Heart right ventricle (tissue), 16 donors: ENCODE measurements at places on chromosomes 5 and 9. TPM values are rescaled to one million over a fixed set of nuclear protein-coding genes. Genes with fewer than 3 reads are reported as not detected.

DNA sequence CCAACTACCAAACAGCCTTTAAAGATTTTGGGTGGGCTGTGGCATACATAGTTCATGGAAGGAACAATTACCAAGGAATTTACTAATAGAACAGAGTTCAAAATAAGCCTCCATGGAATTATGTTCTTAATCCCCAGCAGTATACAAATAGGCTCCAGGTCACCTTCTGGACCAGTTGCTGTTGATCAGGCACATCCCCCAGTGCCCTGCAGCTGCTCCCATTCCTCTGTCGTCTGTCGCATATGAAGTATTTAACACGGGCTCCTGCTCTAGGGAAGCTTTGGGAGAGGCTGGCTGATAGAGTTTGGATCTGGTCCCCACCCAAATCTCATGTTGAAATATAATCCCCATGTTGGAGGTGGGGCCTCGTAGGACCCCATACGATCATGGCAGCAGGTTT is 17.8 kb downstream of the SHC3 start:
- H3K36me3 ChIP-seq, result no peaks in the 10 kb centered on the region
- H3K27ac ChIP-seq, result no peak overlapping the region
- no peak overlapping the region for H3K4me3 ChIP-seq
- H3K4me1 ChIP-seq, result no peaks in the 10 kb centered on the region
- no peak for DNase-seq

- H3K27me3 ChIP-seq, result no peaks in the 10 kb centered on the region
- no peaks in the 10 kb centered on the region for H3K36me3 ChIP-seq
- DNase-seq, result no peak
- no peaks in the 10 kb centered on the region for H3K4me1 ChIP-seq
- no peak overlapping the region for H3K4me3 ChIP-seq
These were observed 636.1 kb downstream of the PSAT1 start for GRCh38 chr9:78932849-78933627.

DNA sequence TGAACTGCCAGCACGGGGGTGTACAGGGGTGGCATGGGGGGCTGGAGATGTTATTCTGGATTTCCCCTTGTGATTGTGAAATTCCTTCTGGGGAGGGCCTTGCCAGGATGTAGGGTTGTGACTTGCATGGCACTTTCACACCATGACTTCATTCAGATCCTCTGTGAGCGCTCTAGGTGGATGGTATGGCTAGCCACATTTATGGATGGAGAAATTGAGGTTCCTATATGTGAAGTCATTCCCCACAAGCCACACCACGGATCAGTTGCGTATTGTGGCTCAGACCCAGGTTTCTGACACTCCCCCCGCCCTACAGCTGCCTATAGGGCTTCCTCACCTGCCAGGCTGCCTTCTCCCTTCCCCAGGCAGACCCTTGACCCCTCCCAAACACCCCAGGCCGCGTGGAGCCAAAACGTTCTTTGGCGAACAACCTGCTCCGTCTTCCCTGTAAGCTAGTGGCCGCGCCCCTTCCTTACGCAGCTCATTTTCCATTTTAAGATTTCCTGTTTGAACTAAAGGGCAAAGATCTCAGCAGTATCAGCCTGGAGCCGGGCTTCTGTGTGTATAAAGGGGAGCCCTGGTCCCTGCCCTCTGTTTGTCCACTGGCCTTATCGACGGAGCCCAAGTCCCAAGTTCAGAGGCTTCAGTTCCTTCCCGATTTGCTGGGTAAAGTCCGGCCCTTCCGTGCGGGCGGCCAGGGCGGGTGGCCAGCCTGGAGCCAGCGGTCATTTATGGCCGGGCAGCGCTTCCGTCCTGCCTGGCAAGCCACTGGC is 97.8 kb upstream of the KLF4 start:
- H3K4me3 ChIP-seq, result peak overlapping the region; percentile 18
- H3K4me1 ChIP-seq, result peaks cover 8% of the 10 kb centered on the region
- peak overlapping the region; percentile 75 for H3K27ac ChIP-seq
- no peaks in the 10 kb centered on the region for H3K36me3 ChIP-seq
- DNase-seq, result peak; percentile 82

GRCh38 chr5:63697811-63698210 is 264.4 kb downstream of the HTR1A start:
- no peaks in the 10 kb centered on the region for H3K36me3 ChIP-seq
- H3K4me3 ChIP-seq, result no peak overlapping the region
- DNase-seq, result no peak
- H3K27me3 ChIP-seq, result no peaks in the 10 kb centered on the region
- no peaks in the 10 kb centered on the region for H3K4me1 ChIP-seq
- H3K27ac ChIP-seq, result no peak overlapping the region

GRCh38 chr5:72378639-72379289 is 58.6 kb downstream of the PTCD2 start:
- H3K27me3 ChIP-seq, result no peaks in the 10 kb centered on the region
- no peak overlapping the region for H3K4me3 ChIP-seq
- peak overlapping the region; percentile 38 for H3K27ac ChIP-seq
- H3K36me3 ChIP-seq, result no peaks in the 10 kb centered on the region
- DNase-seq, result no peak

DNA sequence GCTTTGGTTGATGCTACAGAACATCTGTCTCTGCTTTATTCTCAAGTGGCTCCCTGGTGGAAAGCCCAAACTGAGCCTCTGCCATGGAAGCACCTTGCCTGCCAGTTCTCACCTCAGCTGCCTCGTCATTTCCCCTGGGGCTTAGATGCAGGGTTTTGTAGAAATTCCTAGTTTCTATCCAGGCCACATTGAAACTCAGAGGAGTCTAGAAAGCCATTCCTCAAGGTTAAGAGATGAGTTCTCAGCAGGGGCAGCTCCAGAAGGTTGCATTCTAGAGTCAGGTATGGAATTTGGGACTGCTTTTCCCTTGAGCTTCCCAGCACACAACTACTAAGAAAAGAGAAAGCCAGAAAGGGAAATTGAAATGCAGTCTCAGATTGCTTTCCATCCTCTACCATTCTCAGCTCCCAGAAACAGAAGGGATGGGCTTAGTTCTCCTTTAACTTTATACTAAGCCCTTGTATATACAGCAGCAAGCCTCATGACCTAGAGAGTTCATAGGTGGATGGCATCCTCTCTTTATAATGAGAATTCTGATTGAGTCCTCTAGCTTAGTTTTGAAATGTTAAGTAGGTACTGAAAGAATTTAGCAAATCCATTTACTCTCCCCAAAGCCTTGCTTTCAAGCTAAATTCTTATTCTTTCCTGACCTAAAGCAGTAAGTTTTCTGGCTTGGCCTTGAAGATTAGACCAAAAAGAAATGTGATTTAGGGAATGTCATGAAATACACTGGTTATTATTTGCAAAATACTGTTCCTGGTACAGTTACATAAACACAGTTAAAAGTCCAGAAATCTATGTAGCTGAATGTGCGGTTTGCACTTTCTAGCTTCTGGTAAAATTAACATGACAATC is 66.0 kb upstream of the MEF2C start:
- no peaks in the 10 kb centered on the region for H3K36me3 ChIP-seq
- peaks cover 16% of the 10 kb centered on the region for H3K4me1 ChIP-seq
- H3K27me3 ChIP-seq, result no peaks in the 10 kb centered on the region
- H3K27ac ChIP-seq, result no peak overlapping the region
- H3K4me3 ChIP-seq, result no peak overlapping the region

DNA sequence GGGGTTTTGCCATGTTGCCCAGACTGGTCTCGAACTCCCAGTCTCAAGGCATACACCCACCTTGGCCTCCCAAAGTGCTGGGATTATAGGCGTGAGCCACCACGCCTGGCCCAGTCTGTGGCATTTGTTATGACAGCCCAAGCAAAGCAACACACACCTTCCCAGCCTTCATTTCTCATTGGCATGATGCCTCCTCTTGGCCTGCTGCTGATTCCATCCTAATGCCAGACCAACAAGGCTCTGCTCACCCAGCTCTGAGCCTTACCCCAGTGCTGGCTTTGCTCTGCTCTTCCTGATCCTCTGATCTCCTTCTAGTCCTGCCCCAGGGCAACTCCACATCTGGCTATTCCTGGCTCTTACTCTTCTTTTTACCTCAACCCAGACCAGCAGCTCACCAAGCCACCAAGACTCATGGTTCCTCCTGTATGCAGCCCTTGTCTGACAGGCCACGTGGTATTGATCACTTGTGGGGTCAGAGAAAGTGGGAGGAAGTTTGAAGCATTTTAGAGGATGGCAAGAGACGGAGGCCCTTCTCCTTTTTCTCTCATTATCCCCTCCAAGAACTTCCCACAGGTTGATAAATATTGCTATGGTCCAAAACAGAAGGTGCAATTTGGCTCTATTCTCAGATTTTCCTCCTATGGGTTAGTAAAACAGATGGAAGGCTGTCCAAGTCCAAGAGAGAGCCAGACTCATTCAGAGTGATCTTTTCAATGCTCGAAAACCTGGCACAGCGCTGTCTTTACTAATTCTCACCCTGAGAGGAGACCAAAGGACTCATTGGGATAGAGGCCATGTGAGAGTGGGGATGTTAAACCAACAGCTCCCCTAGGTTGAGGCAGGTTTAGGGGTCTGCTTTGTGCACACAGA is 958 bp downstream of the CD180 start:
- H3K27ac ChIP-seq, result no peak overlapping the region
- H3K4me1 ChIP-seq, result peaks cover 70% of the 10 kb centered on the region
- peak overlapping the region; percentile 8 for H3K4me3 ChIP-seq

DNA sequence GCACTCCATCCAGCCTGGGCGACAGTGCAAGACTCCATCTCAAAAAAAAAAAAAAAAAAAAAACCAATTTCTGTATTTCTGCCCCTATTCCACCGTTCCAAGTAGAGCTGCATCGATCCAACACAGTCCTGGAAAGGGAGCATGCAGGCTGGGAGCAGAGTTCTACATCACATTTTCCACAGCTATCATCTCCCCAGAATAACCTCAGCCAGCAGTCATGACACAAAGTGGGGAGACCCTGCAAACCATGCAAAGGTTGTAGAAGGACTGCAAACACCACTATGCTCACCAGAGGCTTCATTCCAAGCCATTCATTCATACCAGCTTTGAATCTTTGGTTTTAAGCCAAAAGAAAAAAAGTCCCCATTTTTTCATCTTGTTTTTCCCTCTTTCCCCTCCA is 20.8 kb upstream of the ZNF354A start:
- no peaks in the 10 kb centered on the region for H3K4me1 ChIP-seq
- H3K36me3 ChIP-seq, result no peaks in the 10 kb centered on the region
- no peaks in the 10 kb centered on the region for H3K27me3 ChIP-seq
- H3K27ac ChIP-seq, result no peak overlapping the region
- no peak overlapping the region for H3K4me3 ChIP-seq

DNA sequence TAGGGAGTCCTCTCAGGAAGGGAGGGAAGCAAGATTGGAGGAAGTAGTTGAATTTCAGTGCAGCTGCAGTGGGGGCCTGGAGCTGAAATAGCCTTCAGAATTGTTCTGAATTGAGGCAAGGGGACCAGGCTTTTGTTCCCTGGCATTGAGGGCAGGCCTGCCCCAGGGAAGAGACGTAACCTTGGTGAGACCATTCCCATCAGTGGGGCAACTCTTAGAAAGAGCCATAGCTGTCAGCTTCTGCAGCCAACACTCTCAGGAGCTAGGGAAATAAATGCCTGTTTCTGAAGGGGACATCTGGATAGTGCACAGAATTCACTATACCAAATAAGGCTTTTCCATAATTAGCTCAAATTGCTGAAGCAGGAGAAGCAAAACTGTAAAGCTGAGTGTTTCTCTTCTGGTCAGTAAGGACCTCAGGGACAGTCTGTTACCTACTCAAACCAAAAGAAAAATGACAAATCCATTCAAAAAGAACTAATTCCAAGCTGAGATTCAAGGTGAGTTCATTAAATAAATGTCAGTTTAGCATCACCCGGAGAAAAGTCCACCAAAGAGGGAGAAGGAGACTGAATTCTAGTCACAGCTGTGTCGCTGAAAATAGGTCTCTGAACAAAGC is 44.0 kb downstream of the LYRM7 start:
- no peaks in the 10 kb centered on the region for H3K4me1 ChIP-seq
- no peak overlapping the region for H3K27ac ChIP-seq
- H3K4me3 ChIP-seq, result no peak overlapping the region
- no peaks in the 10 kb centered on the region for H3K36me3 ChIP-seq

DNA sequence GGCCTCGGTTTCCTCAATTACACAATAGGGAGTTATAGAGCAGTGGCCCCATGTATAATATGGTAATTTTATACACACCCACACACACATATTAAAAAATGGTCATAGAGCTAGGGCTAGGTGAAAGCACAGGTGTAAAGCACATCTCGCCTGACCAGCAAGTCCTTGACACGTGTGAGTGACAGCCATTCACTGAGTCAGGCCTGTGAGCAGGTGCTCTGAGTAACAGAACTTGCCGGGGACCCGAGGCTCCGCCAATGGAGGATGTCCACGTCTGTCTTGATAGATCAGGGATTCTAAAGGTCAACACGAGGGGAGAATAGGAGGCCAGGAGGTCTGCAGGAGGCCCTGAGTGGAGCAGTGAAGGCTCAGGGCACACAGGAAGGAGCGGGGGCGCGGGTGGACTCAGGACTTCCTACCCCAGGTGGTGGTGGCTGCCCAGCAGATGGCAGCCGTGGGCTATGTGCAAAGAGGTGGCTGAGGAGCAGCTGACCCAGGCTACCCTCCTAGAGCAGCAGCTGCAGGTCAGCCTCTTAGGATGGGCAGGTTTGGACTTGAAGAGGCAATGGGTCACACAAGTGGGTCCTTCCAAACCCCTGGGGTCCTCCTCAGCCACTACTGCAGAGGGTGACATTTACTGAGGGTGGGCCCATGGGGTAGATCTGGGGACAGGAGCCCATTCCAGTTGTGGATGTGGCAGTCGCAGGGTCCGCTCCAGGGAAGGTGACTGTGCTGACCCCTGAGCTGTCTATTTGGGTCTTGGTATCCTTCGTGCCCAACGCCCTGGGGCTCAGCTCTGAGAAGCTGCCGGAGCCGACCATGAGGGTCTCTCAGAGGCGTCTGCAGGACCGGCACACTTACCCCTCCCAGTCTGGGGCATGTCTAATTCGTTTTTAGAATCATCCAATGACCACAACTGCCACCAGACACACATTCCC is 45.9 kb downstream of the PRRT1B start:
- H3K27ac ChIP-seq, result no peak overlapping the region
- peak; percentile 86 for DNase-seq
- H3K4me1 ChIP-seq, result no peaks in the 10 kb centered on the region
- H3K36me3 ChIP-seq, result peaks cover 90% of the 10 kb centered on the region
- H3K4me3 ChIP-seq, result no peak overlapping the region

- peaks cover 6% of the 10 kb centered on the region for H3K36me3 ChIP-seq
- H3K27ac ChIP-seq, result no peak overlapping the region
- no peak for DNase-seq
- H3K4me1 ChIP-seq, result peaks cover 21% of the 10 kb centered on the region
- peak overlapping the region; percentile 79 for H3K4me3 ChIP-seq
These were observed 1.0 kb upstream of the EXOC3 start for GRCh38 chr5:441996-442334.

DNA sequence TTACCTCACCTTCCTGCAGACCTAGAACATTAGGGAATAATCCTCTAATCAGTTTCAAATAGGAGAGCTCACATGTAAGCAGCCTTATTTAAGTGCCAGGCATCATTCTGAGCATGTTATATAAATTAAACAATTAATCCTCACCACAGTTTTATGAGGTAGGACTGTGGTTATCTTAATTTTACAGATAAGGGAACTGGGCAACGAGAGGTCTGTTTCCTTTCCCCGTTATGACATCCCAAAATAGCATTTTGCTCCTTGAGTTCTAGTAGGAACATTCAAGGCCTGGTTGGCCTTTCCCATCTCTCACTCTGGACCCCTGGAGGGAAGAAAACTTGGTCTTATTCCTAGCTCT is 19.1 kb upstream of the IFNB1 start:
- H3K4me1 ChIP-seq, result peaks cover 19% of the 10 kb centered on the region
- no peaks in the 10 kb centered on the region for H3K27me3 ChIP-seq
- H3K36me3 ChIP-seq, result no peaks in the 10 kb centered on the region
- peak overlapping the region; percentile 47 for H3K27ac ChIP-seq
- DNase-seq, result no peak
- H3K4me3 ChIP-seq, result no peak overlapping the region

The SLC25A46 gene
- 21.8 TPM for polyA plus RNA-seq

The TAF11L12 gene
- not detected for polyA plus RNA-seq

The POU5F2 gene
- 0.01 TPM for polyA plus RNA-seq

The PITX1 gene
- polyA plus RNA-seq, result 0.06 TPM

The ZDHHC12 gene
- 15.2 TPM for polyA plus RNA-seq

The HACD4 gene
- polyA plus RNA-seq, result 0.29 TPM
